ENCODE measurements at places on chromosomes 6 and 20. TPM values are rescaled to one million over a fixed set of nuclear protein-coding genes. Genes with fewer than 3 reads are reported as not detected.

TINAG gene
- not detected for total RNA-seq

C4A gene
- total RNA-seq, result 5.1 TPM

REPS1 gene
- 34.4 TPM for total RNA-seq

RARS2 gene
- 53.8 TPM for total RNA-seq

FAM184A gene
- total RNA-seq, result 0.85 TPM

DYNLRB1 gene
- total RNA-seq, result 28.6 TPM

MAP3K4 gene
- 26.3 TPM for total RNA-seq

ATRN gene
- total RNA-seq, result 30.7 TPM

SYCP2 gene
- 1.1 TPM for total RNA-seq

SEL1L2 gene
- not detected for total RNA-seq

MEP1A gene
- total RNA-seq, result not detected

NRSN2 gene
- 31.0 TPM for total RNA-seq

NDUFAF4 gene
- total RNA-seq, result 7.0 TPM

DCDC2 gene
- total RNA-seq, result 1.7 TPM

KHDC1L gene
- total RNA-seq, result not detected

MYLK2 gene
- total RNA-seq, result under 0.01 TPM

SAMD3 gene
- 28.8 TPM for total RNA-seq

MCHR2 gene
- total RNA-seq, result not detected

RSPO3 gene
- 2.0 TPM for total RNA-seq

LKAAEAR1 gene
- not detected for total RNA-seq

MARCKS gene
- 119 TPM for total RNA-seq

GPSM3 gene
- total RNA-seq, result 1.5 TPM

MDFI gene
- total RNA-seq, result 1.3 TPM

PNPLA1 gene
- not detected for total RNA-seq

RIPK1 gene
- total RNA-seq, result 23.6 TPM

KLHDC3 gene
- 64.8 TPM for total RNA-seq

VNN1 gene
- under 0.01 TPM for total RNA-seq

RBM24 gene
- total RNA-seq, result 5.6 TPM

Measured in regular cardiac myocyte (primary cell).